ENCODE measurements at places on chromosomes 5 and 9.

- peak; percentile 12 for DNase-seq
Observed at GRCh38 chr5:132227485-132228240, at the start of gene P4HA2. P4HA2 (minus strand) TSS chr5:132227853; CDS start chr5:132218626, 9,227 bp downstream.

- no peak for DNase-seq
Observed at GRCh38 chr5:163585206-163585605, 79.8 kb downstream of the MAT2B start.

DNA sequence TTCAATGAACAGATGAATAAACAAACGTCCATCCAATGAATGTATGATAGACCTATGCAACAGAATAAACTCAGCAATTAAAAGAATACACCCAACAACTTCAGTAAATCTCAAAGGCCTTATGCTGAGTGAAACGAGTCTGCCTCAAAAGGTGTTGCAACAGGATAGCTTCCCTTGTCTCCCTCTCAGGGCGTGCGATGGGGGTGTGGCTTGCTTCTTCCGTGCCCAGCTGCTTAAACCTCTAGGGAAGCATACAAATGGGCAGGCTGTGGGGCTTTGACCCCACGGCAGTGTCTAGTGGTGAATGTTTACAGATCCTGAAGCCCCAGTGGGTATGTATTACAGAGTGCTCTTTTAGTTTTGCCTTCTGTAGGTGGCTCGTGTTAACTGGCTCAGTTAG, 87.0 kb upstream of the CCL21 start:
- DNase-seq, result no peak

DNA sequence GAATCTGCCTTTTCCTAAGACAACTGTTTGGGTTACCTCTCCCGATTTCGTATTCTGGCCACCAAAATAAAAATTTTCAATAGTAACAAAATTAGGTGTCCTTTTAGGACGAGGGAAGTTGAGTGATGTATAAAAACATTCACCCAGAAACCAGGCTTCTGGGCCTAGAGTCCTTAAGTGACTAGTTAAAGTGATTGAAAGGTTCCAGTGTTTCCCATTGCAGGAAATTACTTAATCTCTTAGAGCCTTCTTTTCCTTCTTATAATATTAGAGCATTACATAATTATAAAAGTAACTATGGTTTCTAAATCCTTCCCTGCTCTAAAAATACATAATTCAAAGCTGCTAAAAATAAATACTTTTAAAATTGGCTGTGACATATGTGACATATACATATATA, 7.3 kb downstream of the MCIDAS start:
- DNase-seq, result no peak

GRCh38 chr9:89970701-89971100, 365.9 kb downstream of the GADD45G start:
- DNase-seq, result no peak

GRCh38 chr5:66609615-66610014, 13.4 kb downstream of the MAST4 start:
- no peak for DNase-seq

DNA sequence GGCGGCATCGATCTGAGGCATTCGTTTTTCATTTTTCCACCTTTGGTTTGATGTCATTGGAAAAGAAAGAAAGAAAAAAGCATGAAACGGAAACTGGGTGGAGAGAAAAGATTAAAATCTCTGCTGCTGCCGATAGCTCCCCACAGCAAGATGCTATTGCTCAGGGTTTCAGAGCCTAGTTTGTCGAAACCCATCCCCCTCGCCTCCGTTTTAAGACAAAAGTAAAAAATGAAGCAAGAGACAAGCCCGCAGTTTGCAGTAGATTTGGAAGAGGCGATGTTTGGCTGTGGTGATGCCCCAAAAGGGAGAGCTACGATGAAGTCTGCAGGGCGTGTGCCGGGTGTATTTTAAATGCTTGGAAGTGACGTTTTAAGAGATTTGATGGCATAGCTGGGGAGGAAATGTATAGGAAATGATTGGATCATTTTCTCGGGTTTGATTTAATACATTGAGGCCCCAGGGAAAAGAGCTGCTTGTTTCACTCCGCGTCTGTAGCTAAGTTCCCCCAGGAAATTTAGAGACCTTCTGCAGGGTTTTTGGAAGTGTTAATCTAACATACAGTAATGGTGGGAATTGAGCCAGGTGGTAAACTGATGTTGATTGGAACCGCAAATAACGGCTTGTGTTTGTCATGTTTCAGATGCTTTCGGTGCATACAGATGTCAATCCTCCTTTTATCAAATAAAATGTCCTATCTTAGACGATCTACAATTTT, 909 bp downstream of the NDFIP1 start:
- DNase-seq, result no peak

DNA sequence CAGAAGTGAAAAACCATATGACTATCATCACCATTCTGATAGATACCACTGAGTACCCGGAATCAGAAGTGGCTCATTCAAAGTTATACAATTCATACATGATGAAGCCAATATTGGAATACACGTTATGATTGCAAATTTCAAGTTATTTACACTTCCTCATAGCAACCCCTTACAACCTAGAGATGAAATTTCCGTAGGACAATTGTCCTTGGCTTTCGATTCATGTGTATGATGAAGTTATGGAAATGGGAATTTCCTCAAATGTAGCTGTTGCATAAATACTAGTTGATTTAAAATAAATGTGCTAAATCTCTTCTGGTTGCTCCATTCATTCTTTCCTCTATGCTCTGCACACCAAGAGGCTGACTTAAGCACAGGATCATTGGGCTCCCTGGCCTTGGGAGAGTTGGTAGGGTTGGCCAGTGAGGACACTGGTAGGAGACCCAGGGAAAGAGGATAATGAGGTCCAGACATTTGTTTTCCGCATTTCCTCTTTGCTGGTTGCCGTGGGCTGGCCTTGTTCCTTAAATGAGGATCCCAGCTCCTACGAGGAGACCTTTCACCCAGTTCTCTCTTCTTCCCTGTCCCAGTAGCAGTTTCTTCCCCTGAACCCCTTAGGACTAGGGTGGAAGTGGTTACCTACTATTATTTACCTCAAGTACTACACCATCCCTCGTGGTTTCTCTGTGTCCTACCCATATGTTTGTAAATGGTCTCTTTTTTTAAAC, 90.3 kb downstream of the ZNF474 start:
- DNase-seq, result no peak

DNA sequence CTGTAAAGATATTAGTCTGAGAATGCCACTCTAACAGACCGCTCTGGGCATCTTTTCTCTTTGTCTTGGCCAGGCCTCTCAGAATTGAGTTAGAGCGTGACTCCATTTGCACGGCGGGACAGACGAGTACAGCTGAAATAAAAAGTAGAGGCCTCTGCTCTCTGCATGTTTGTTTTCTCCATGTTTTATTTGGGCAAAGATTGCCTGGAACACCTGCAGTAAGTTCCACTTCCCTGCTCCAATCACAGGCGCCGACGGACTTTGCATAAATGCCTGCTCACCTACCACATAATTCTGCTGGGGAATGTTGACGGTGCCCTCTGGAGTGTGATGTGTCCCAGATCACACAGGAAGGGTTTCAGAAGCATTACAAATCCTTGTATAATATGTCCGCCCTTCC, 10.6 kb downstream of the SPOCK1 start:
- no peak for DNase-seq

DNA sequence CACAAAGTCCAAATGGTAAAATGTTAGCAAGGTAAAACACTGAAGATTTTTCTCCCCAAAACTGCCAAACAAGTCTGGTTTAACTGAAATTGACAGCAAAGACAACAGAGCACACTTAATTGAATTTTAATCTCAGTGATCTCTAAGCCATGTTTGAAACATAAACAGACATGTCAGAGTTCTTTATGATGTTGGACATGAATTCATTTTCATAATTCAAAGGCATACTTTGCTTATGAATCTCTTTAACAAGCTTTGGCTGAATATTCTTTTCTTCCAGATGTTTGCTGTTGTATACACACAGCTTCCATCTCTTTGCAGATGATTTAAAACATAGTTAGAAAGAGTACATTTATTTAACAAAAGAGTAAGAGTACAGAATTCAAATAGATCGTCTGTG, 509.1 kb downstream of the RAB3C start:
- no peak for DNase-seq

DNA sequence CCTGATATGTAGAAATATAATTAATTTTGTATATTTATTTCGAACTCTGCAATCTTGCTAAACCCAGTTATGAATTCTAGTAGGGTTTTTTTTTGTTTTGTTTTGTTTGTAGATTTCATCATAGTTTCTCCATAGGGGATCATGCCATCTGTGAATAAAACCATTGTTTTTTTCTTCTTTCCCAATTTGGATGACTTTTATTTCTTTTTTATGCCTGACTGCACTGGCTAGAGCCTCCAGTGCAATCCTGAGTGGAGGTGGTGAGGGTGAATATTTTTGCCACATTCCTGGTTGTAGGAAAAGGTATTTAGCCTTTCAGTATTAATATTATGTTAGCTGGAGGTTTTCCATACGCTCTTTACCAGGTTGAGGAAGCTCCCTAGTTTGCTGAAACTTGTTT, 70.0 kb upstream of the GFPT2 start:
- DNase-seq, result no peak

GRCh38 chr9:124139001-124139400, 118.7 kb upstream of the NEK6 start:
- no peak for DNase-seq

- no peak for DNase-seq
Observed at GRCh38 chr9:14819183-14819582, 91.0 kb downstream of the FREM1 start.

DNA sequence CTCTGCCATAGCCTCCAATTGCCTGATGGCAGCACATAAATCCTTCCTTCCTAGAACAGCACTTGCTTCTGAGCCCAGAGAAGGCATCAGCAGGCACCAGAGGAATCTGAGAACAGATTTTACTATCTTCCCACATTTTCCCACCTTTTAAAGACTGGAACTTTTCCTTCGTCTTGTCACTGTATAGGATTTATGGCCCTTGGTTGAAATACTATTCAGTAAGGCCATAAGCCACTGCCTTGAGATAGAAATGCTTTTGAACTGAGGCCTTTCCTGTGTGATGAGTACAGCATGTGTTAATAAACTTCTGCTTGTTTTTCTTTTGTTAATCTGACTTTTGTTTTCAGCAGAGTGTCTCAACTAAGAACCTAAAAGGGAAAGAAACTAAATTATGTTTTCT, 84.3 kb downstream of the MRPS27 start:
- no peak for DNase-seq

- no peak for DNase-seq
Observed at GRCh38 chr5:65191554-65192135, 290.1 kb downstream of the ADAMTS6 start.

- no peak for DNase-seq
Observed at GRCh38 chr9:134466869-134467616, 140.8 kb downstream of the RXRA start.

DNA sequence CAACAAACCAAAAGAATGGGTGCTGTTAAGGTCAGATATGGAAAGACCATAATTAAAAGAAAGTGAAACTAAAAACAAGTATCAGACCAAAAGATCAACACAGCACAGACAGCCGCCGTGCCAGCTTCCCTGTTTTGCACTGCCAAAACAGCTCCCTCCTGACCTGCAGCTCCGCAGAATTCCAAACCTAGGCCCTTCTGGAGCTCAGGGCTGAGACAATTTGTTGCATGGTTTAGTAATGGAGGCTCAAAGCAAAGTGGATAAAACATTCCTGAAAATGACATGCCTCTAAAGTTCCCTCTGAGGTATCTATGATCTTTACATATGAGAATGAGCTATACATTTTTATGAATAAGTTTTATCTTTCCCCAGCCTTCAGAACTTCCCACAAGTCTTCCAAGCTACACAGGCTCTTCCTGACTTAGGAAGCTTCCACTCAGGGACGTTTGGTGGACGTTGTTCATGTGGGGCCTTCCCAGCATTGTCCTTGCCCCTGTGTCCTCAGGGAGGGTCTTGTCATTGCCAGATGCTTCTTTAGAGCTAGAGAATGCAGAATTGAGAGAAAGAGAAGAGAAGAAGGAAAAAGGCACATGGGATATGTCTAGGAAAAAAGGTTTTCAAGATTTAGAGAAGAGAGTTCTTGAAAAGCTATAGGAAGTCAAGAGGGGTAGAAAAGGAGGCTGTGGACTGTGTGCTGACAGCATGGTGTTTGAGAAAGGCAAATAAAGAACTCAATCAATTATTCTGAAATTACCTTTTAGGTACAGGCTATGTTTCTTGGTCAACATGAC, 28.4 kb upstream of the SSBP2 start:
- peak; percentile 2 for DNase-seq

DNA sequence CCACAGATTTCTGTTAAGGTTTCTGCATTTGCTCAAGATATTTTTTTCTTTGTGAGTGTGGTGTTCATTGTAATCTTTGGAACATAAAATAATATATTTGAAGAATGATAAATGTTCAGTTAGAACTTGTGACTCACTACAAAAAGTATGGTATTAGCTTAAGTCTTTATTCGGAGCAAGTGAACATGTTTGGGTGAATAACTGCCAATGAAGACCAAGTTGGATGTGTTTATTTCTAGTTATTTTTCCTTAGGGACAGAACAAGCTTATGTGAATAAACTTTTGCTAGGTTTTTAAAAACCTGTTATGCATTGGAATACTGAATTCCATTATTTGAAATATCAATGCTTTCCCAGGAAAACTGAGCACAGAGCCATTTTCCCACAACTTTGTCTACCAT, 418.6 kb downstream of the SLCO4C1 start:
- DNase-seq, result no peak

DNA sequence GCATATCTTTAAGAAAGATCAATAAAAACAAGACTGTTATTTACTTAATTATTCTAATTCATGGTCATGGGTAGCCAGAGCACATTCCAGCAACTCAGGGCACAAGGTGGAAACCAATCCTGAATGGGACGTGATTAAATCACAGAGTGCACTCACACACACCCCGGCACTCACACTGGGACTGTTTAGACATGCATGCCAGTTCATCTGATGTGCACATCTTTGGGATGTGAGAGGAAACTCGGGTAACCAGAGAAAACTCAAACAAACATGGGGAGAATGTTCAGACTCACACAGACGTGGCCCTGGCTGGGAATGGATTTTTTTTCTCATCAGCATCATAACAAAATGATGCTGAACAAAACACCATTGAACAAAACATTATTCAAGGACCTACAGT, 29.4 kb downstream of the SMAD5 start:
- no peak for DNase-seq

DNA sequence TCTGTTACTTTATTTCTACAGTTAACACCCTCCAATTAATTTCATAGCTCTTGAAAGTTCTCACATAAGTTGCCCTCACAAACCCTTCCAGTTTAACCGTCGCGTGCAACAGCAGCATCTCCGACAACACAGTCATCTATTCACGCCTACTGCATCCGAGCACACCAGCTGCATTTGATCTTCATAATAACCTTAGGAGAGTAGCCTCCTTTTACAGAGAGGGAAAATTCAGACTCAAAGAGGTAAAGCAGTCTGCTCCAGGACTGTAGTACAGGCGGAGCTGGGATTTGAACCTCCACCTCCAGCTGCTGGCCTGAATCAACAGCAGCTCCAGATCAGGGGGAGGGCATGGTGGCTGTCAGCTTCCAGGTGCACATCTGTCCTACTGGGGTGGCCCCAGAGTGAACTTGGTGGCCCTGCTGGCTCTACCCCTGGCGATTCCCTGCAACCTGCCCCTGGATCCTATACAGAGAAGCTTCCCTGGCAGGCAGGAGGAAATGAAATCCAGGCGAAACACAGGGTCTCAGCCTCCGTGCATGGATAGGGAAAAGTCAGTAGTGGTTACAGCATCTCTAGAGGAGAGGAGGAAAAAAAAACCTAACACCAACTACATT, 71.6 kb upstream of the UNC5A start:
- no peak for DNase-seq

Data from stimulated activated CD8-positive, alpha-beta memory T cell treated with anti-CD3 and anti-CD28 coated beads, Interleukin-15, amount 100 ng/mL, for 4 hours (primary cell).